ENCODE measurements at places on chromosomes 5 and 9.

DNA sequence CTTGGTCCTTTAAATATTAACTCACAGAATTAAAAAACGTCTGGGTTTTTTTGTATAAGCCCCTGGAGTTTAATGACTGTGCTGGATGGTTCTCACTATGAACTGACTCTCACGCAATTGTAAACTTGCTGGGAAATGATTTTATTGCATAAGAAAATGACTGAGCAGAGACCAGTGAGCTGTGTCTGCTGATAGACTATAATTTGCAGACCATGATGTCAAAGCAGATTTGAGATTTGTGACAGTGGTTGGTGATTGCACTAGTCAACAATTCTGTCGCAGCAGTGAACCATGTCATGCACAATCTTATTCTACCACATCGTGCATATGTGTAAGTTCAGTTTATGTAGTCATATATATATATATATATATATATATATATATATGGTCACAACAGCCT, 85.7 kb upstream of the C9orf72 start:
- DNase-seq, result no peak

DNA sequence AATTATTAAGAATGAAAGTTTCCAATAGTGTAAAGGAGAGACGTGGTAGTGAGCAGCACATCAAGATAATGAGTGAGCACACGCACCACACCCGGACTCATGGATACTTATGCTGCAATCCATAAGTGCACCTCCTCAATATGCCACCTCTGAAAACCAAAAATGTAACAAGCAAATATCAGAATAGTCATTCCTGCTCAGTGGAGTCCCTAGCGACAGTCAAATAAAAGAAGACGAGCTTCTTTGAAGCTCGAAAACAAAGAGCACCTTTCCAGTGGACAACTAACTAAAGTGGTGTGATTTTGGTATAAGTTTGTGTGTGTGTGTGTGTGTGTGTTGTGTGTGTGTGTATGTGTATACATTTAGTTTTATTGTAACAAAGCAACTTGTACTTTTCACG, 241.3 kb downstream of the DEPDC1B start:
- DNase-seq, result no peak

DNA sequence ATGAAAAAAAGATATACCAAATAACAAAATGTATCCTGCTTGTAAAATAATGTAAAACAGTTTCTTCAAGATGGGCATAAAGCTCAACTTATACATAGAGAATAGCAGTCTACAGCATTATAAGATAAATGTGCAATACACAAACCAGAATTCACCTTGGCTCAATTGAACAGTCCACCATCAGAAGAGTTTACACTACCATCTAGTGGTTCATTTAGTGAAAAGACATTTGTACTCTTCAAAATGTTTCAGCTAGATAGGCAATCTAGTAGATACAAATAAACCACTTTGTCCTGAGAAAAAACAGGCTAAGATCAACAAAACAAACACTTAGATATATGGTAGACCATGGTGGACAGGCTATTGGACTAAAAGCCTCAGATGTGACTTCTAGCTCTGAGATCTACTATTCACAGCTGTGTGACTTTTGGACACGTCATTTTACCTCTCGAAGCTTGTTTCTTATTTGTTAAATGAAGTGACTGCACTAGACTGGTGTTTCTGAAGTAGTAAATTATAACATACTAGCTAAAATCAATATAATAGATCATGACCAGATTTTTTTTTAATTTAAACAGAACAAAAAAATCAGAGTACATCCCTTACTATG, 22.1 kb upstream of the TPD52L3 start:
- DNase-seq, result no peak

DNA sequence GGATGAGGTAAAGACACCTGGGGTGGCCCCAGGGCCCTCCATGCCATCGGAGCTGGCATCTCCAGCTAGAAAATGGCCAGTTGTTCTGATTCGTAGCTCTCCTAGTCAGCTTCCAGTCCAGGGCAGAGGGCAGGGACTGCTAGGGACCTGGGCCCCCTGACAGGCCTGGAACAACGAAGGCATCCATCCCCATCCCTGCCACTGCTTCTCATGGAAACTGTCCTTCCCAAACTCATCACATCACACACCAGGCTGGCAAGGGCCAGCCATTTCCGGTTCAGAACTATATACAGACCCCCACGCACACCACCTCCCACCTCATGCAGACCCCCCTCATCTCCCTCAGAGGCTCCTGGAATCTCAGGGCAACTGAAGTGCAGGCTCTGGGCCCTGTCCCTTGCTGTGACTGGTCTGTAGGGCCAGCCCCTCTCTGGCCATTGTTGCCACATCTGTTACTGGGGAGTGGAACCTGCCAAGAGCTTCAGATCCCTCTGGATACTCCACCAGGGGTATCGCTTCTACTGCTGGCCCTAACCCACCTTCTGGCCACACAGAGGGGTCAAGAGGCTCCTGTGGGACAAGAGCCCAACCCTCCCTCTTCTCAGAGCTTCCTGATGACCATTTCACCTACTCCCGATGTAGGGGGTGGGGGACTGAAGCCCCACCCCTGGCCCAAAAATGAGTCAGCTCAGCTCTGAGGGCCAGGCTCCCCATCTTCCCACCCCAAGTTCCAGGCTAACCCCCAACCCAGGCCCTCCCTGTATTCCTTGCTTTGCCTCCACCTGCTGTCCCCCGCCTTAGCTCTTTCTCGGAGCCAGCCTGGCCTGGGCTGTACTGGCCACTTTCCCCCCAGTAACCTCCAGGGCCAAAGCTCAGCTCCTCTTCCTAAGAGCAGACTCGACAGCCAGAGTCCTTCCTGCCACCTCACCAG, 1.2 kb upstream of the MZB1 start:
- DNase-seq, result no peak

DNA sequence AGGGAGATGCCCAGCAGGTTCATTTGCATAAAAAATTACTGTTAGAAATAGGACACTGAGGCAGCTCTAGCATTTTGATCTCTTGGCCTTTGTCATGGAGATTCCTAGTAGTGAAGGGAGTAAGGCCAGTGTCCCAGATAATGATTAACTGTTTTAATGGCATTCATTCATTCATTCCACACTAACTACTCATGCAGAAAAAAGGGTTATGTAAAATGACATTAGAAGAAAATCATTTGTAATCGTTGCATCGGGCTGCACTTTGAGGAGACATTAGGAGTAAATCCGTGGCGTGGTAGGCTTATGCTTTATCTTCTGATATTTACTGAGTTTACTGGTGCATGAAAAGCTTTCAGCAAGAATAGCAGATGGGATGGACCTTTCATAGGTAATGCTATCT, 82.6 kb upstream of the GRHPR start:
- no peak for DNase-seq

DNA sequence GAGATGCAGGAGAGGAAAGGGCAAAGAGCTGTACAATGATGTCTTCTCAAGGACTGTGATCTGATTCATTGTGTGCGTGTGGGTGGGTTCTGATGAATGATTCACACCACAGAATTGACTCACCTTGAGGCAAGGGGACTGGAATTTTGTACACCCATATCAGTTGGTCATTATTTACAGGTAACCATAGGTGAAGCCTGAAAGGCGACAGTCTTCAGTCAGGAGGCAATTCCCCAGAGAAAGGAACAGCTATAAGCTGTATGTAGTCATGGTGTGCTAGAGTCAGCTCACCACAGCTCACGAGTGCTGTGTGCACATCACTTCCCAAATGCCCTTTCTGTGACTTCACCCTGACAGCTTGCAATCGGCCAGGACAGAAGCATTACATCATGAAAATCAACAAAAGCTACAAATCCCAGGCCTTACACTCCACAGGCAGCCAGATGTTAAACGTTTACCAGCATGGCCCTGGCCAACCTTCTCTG, 87.6 kb upstream of the RPS23 start:
- DNase-seq, result no peak

DNA sequence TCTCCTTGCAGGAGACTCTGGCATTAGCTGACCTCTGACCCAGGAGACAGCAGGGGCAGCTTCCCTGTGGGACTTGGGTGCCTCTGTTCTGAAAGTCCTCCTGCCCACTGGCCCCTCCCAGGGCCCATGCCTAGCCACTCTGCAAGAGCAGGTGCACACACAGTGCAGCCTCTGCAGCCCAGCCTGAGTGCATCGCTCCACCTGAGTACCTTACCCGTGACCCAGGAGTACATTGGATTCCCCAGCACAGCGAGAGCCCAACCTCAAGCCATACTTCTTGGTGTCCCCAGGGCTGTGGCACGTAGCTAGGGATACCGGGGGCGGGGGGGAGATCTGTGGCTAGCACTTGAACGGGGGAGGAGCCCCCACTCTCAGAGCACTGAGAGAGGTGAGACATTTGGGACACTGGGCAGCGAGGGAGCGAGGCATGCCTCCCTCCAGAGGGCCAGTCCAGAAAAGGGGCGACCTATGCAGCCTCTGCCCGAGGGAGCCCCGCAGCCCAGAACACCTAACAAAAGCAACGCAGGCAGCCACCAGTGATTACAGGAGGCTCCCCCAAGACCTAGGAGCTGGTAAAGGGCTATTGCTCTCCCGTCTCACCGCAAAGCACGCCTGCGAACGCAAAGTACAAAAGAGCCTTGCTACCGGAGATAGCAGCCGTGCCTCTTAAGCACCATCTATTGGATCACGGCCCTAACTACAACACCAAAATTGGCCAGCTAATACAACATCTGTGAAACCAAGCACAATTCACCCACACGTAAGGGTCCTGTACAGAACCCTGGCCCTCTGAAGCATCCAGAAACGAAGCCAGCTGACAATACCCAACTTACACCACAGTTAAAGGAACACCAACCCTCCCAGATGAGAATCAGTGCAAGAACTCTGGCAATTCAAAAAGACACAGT, 826 bp upstream of the PRDM9 start:
- no peak for DNase-seq

DNA sequence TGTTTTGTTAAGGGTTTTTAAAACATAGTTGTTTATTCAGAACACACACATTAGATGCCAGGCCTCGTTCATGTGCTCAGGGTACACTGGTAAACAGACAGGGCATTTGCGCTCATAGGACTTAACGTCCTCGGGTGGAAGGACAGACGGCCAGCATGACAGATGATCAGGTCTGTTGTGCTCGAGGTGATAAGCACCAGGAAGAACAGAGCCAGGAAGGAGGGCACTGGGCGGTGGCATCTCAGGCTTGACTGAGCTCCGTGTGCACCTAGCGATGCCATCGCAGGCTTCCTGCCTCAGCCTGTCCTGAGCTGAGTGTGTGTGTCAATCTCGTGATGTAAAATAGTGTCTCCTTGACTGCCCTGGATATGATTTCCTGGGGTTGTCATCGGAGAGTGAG, 96.5 kb downstream of the EHMT1 start:
- no peak for DNase-seq

GRCh38 chr9:133603135-133603927, 5.9 kb downstream of the FAM163B start:
- DNase-seq, result no peak

DNA sequence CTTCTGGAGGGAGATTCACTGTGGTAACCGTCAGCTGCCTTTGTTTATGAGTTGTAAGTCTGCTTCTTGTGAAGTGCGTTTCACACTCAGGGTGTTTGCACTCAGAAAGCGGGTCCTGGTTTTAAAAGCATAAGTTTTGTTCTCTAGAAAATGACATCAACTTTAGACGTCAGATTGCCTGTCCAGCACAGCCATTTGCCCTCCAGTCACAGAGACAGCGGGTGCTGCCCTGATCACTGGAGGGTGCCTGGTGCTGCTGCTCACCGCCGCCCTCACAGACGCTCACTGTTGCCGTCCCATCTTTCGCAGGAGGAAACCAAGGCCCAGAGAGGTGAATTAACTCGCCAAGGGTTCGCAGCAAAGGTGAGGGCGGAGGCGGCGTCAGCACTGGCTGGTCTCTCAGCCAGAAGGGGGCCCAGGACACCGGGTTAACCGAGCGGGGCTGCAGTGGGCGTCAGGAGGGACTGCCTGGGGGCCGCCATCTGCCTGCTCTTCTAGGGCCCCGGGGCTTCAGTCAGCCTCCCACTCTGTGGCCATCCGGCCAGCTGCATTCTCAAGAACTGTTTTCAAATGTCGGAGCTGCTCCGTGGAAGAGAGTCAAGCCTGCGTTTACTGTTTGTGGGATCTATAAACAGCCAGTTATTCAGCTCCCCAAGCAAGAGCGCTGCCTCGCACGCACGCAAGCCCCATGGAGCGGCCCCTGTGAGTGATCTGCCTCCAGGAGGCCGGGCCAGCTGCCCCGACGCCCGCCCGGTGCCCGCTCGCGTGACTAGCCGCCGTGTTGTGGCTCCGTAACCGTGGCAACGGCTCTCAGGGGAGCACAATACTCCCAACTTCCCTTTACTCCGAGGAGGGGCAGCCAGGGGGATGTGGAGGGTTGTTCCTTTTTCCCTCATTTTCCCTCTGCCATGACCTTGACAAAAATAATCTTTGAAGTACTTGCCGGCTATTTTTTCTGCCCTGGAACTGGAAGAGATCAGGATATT, 43.4 kb upstream of the EXOC3 start:
- DNase-seq, result peak; percentile 69

- no peak for DNase-seq
These were observed 482.7 kb downstream of the RAB3C start for GRCh38 chr5:59065554-59065953.

DNA sequence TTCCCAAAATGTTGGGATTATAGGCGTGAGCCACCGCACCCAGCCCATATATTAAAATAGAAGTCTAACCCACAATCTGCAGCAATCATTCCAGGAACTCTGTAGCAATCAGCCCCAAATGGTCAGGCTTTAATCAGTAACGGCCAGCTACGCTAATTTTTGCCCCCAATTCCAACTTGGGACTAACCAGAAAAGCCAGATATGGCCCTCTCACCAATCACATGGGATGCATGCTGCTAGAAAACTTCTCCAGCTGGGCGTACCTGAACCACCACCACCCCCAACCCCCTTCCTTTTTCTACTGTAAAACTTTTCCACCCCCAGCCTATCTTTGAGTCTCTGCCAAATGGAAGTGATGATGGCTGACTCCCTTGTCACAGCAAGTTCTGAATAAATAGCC, 4.1 kb downstream of the SUSD1 start:
- DNase-seq, result no peak

DNA sequence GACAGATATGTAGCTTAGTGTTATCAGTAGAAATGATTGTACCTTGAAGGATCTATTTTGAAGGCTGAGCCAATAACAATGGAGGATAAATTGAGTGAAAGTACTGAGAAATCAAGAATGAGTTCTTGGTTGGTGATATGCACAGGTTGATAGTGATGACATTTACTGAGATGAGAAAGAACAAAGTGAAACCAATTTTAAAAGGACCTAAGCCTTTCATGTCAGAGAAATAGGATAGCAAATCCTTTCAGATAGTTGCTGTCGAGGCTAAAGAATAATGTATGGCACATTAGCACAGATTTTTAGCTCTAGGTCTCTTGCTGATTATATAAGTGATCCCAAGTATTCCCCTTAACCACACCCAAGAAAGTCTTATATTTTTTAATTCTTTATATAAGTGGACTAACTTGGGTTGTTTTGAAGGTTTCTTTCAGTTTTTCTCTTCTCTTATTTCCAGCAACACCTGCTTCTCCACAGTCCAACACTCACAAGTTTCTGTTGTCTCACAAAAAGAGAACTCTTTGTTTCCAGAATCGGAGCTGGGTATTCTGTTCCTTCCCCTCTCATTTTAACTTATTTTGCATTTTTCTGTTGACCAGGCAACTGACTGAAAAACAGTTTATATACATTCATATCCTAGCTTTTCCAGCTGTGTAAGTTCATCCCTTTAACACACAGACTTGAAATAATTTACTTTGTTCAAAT, 286.9 kb upstream of the ATP10B start:
- no peak for DNase-seq

- no peak for DNase-seq
These were observed 58.1 kb downstream of the DMRT1 start for GRCh38 chr9:899440-900184.
